Right cardiac atrium (tissue), 5 donors: ENCODE measurements at places on chromosomes 4 and X. TPM values are rescaled to one million over a fixed set of nuclear protein-coding genes. Genes with fewer than 3 reads are reported as not detected.

- no peak for DNase-seq
These were observed 98.5 kb downstream of the NSUN7 start for GRCh38 chr4:40848251-40848650.

Gene SPRY1
- 60.4 TPM for total RNA-seq

DNA sequence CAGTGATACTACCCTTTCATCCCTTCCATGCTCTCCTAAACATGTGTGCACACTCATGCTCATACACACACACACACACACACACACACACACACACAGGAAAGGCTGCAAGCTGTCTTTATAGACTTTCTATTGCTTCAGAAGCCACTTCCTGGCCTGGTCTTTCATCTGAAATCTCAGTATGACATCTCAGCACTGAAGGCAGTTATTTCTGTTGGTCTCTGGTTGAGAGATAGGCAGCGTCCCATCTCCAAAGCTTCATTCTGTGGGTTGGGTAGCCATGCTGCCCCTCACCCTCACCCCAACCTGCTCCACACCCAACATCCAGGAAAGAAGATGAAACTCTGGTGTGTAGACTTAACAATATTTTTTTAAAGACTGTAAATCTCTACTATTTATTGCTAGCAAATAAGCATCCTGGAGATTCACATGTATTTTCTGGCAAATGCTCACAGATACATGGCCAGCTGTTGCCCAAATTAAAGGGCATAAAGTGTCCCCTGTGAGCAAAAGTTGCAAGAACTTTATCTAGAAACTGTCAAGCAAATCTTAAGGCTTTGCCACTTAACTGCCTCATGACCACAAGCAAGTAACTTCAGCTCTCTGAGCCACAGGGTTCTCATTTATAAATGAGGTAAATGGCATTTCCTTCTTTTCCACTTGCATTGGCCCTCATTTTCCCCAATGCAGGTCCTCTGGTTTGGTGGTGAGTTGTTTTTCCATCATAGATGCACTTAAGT lies 189.8 kb upstream of the AFF2 start:
- no peak for DNase-seq

GRCh38 chr4:94462572-94462971 lies 10.8 kb downstream of the PDLIM5 start:
- DNase-seq, result no peak

DNA sequence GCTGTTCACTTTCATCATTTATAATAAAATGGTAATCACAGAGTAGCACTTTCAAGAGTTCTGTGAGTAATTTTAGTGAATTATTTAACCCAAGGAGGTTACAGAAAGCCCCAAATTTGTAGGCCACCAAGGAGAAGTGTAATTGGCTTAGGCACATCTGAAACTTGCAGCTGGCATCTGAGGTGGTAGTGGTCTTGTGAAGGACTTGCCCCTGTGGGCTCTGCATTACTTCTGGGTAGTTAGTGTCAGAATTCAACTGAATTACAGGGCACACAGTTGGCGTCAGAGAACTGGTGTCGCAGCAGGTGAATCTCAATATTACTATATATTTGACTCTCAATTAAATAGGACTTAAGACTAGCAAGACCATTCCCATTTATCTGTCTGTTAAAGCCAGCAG lies 36.9 kb downstream of the GPR174 start:
- DNase-seq, result no peak

DNA sequence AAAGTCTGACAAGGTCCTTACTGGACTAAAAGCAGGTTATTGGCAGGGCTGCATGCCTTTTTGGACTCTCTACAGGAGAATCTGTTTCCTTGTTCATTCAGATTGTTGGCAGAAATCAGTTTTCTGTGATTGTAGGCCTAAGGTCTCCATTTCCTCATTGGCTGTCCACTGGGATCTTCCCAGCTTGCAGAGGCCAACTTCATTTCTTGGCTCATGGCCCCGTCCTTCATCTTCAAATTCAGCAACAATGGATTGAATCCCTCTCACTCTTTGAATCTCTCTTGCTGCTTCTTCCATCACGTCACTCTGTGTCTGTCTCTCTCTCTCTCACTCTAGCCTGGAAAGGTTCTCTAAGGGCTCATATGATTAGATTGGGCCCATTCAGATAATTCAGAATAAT lies 14.9 kb upstream of the GLUD2 start:
- no peak for DNase-seq

DNA sequence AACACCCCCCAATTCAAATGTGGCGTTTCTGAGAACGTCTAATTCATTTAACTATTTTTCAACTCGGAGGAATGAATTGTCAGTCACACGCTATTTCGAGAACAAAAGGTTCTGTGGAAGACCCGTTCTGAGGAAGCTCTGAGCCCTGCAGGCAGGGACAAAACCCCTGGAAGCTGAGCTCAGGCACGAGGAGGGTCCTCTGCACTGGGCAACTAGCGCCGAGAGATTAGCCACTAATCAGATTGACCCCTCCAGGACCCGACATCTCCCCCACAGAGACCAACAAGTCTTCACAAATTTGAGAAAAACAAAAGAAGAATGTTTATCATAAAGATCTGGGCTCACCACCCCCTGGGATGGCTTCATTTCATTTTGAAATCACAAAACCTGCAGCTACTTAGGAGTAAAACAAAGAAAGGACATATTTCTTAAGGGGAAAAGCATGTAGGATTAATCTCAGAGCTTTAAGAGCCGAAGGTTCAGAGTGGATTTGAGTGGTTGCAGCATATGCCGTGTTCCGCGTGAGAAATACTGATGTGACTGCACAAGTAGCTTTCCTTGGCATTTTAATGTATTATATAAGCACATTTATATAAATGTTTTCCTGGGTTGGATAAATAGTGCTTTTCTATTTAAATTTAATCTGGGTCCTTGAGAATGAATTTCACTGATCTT lies 41.8 kb downstream of the ADRA2C start:
- no peak for DNase-seq

Gene TMEM156
- not detected for total RNA-seq
